ENCODE measurements at places on chromosomes 3 and 15.

DNA sequence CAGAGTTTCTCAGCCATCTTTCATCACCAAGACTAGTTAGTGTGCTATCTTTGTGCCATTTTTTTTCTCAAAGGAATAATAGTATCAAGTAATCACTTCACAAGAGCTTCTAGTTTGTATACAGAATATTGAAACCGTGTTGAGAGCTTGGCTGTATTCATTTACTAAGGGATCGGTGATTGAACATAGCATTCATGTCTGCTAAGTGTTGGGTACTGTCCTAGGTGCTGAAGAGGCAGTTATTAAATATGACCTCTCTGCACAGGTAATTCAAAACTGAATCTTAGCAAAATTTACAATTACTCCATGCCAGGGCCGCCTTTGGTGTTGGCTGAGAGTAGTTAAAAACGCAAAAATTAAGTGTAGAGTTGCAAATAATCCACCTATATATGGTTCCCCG lies 355.3 kb upstream of the RORA start:
- DNase-seq = no peak

- DNase-seq = no peak
Observed at GRCh38 chr3:70889162-70890019, 577.0 kb upstream of the MDFIC2 start.

- no peak for DNase-seq
Observed at GRCh38 chr15:26928051-26928450, 42.9 kb upstream of the GABRG3 start.

GRCh38 chr15:63039811-63040210 lies 2.7 kb upstream of the TPM1 start:
- no peak for DNase-seq
